ENCODE measurements at places on chromosomes 1 and 21. TPM values are rescaled to one million over a fixed set of nuclear protein-coding genes. Genes with fewer than 3 reads are reported as not detected.

GRCh38 chr1:46277658-46278373 lies 25.6 kb downstream of the LRRC41 start:
- H3K4me1 ChIP-seq, result no peaks in the 10 kb centered on the region
- peaks cover 9% of the 10 kb centered on the region for H3K36me3 ChIP-seq
- no peaks in the 10 kb centered on the region for H3K27me3 ChIP-seq
- no peak overlapping the region for H3K27ac ChIP-seq

DNA sequence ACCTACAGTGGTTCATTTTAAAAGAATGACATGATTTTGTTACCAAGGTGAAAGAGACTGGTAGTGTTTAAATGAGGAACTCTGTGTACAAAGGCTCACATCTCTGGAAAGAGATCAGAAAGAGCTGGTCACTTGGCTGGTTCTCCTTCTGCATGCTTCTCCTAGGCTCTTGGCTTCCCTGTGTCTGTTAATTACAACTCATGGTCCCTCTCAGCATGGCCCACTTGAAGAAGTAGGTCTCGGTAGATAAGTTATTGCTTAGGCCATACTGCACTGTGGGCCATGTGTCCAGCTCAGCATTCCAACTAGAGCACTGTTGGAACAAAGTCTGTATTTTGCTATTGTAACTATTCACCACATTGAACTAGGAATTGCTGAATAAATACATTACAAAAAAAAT lies 91.1 kb downstream of the KIAA0319L start:
- H3K4me3 ChIP-seq, result no peak overlapping the region
- no peaks in the 10 kb centered on the region for H3K4me1 ChIP-seq
- no peak for DNase-seq
- H3K27ac ChIP-seq, result no peak overlapping the region
- H3K27me3 ChIP-seq, result no peaks in the 10 kb centered on the region

DNA sequence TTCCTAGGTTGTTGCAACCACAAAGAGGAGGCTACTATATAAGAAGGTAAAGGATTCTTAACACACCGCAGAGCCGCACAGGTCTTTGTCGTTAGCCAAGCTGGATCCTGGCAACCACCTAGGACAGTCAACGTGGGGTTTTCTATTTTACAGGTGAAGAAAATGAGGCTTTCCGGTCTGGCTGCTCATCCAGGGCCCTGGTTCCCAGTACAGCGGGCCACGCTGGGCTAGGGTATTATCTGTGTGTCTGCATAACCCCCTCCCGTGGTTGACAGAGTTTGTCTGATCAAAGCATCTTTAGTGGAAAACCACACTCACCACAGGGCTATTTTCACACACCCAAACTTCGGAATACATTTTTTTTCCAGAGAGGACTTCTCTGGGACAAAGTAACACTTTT lies 39.0 kb upstream of the PDE9A start:
- no peaks in the 10 kb centered on the region for H3K27me3 ChIP-seq
- no peaks in the 10 kb centered on the region for H3K36me3 ChIP-seq
- peaks cover 32% of the 10 kb centered on the region for H3K4me1 ChIP-seq
- peak overlapping the region; percentile 83 for H3K27ac ChIP-seq
- peak overlapping the region; percentile 50 for H3K4me3 ChIP-seq
- no peak for DNase-seq

The APOBEC4 gene
- total RNA-seq, result not detected

The VCAM1 gene
- total RNA-seq, result 3.8 TPM

DNA sequence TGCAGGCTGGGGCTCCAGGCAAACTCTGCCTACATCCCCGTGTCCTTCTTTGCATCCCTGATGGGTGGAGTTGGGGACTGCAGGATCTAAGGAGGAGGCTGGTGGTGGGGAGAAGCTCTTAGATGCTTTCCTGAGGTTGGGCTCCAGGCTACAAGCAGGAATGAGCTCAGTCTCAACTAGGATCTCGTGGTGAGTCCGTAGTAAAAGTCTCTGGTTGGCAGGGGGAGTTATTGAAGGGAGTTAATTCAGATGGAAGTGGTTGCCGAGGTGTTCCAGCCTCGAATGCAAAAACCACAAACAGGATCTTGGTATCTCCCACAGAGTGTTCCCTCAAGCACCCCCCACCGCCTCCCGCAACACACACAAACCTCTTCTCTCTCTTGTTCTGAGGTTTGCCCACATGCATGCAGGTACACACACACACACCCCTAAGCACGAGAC lies 35.0 kb downstream of the TMCC2 start:
- H3K36me3 ChIP-seq, result no peaks in the 10 kb centered on the region
- no peak overlapping the region for H3K4me3 ChIP-seq
- H3K27me3 ChIP-seq, result no peaks in the 10 kb centered on the region
- DNase-seq, result no peak
- no peak overlapping the region for H3K27ac ChIP-seq

GRCh38 chr1:155091071-155092051 lies 12.7 kb downstream of the EFNA3 start:
- H3K4me1 ChIP-seq, result peaks cover 13% of the 10 kb centered on the region
- no peak overlapping the region for H3K4me3 ChIP-seq
- peaks cover 7% of the 10 kb centered on the region for H3K27me3 ChIP-seq
- H3K27ac ChIP-seq, result no peak overlapping the region
- no peaks in the 10 kb centered on the region for H3K36me3 ChIP-seq

The FAM110D gene
- total RNA-seq, result 0.31 TPM

GRCh38 chr1:231927431-231927830 lies 300.8 kb downstream of the DISC1 start:
- H3K36me3 ChIP-seq, result no peaks in the 10 kb centered on the region
- no peaks in the 10 kb centered on the region for H3K27me3 ChIP-seq
- DNase-seq, result no peak
- H3K4me3 ChIP-seq, result no peak overlapping the region
- H3K4me1 ChIP-seq, result peaks cover 20% of the 10 kb centered on the region
- H3K27ac ChIP-seq, result no peak overlapping the region

DNA sequence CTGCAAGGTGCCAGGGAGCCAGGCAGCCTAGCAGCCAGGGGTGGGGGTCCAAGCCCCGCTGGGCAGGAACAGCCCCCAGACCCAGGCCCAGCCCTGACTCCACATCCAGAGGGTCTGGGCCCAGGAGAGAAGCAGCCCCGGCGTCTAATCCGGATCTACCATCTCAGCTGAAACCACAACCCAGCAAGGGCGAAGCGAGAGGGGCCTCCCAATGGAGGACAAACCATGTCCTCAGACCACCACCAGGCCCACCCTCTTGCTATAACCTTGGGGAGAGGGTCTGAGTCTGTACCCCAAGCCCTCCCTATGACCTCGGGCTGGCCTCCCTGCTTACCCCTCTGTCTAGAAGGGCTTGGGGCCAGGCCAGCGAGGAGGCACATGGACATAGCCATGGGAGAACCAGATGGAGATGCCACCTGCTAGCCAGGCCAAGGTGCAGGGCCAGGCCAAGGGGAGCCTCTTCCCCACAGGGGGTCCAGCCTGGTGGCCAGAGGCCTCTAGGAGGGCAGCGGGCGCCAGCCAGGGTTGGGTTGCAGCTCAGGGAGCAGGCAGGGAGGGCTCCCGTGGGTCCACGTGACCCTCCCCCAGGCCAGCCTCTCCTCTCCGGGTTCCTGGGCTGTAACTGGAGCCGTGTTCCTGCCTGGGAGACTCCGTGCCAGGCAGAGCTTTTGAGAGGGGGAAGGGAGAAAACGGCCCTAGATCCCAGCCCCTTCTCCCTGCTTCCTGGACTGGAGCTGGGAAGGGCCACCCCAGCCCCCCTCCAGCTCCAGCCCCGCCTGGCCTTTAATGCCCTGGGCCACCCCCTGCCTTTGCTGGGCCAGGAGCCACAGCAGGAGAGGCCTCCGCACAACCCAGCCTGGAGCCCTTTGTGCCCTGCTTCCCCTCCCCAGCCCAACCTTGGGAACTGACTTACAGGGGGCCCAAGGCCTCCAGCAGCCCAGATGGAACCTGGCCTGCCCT lies 2.5 kb downstream of the WNT9A start:
- H3K27me3 ChIP-seq, result no peaks in the 10 kb centered on the region
- no peak for DNase-seq
- peak overlapping the region; percentile 85 for H3K27ac ChIP-seq
- H3K4me3 ChIP-seq, result peak overlapping the region; percentile 69
- no peaks in the 10 kb centered on the region for H3K36me3 ChIP-seq
- peaks cover 86% of the 10 kb centered on the region for H3K4me1 ChIP-seq

DNA sequence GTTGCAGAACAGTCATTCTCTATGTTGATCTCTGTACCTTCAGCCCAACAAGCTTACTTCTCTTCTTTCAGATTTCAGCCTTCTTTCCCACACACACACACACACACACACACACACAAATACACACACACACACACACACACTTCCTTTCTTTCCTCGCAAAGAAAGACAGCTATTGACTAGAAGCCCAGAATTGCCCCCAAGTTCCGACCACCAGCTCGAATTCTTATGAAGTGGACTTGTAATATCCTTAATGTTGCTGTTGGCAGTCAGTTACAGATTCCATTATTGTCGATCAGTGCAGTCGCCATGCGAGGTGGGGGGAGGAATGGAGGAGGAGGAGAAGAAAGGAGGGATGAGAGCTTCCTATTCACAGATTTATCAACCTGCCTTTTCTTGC lies 125.5 kb downstream of the CLEC20A start:
- no peak for DNase-seq
- no peak overlapping the region for H3K4me3 ChIP-seq
- H3K36me3 ChIP-seq, result no peaks in the 10 kb centered on the region
- H3K4me1 ChIP-seq, result peaks cover 13% of the 10 kb centered on the region

DNA sequence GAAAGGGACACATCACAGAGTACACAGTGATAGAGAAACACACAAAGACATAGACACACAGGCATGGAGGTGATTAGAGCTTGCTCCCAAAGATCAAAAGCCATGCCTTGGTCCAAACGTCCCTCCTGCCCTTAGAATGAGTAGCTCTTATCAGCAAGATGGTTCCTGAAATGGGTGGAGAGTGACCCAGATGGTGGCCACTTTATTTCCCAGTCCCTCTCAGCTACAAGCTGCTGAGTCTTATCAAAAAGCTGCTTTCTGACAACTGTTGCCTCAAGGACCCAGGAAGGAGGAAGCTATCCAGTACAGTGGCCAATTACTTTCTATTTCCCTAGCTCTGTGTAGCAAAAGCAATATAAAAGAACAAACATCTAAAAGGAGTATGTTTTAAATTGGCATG lies 7.7 kb upstream of the CLCA1 start:
- no peak overlapping the region for H3K27ac ChIP-seq
- DNase-seq, result no peak

DNA sequence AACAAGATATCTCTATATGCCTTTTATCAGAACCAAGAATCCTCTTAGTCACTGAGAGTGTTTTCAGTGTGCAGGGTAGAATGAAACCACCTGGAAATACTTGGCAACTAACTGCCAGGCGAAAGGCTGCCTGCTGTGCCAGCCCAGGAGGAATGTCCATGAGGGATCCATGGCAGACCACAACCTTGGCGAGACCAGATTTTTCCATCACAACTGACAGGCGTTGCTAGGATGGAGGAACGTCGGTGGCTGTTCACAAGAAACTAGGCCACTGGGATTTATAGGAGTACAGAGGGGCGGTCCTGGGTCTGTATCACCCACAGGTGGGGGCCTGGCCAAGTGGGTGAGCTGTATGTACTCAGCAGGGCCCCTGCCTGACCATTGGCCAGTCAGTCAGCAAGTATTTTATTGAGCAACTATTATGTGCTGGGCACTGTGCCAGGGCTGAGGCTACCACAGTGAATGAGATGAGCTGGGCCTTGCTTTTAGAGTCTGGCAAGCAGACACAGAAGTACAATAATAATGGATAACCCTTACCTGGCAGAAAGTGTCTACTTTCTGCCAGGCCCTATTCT lies 199.4 kb downstream of the FOXD2 start:
- H3K36me3 ChIP-seq, result no peaks in the 10 kb centered on the region
- no peak overlapping the region for H3K4me3 ChIP-seq
- no peaks in the 10 kb centered on the region for H3K27me3 ChIP-seq
- no peak overlapping the region for H3K27ac ChIP-seq

DNA sequence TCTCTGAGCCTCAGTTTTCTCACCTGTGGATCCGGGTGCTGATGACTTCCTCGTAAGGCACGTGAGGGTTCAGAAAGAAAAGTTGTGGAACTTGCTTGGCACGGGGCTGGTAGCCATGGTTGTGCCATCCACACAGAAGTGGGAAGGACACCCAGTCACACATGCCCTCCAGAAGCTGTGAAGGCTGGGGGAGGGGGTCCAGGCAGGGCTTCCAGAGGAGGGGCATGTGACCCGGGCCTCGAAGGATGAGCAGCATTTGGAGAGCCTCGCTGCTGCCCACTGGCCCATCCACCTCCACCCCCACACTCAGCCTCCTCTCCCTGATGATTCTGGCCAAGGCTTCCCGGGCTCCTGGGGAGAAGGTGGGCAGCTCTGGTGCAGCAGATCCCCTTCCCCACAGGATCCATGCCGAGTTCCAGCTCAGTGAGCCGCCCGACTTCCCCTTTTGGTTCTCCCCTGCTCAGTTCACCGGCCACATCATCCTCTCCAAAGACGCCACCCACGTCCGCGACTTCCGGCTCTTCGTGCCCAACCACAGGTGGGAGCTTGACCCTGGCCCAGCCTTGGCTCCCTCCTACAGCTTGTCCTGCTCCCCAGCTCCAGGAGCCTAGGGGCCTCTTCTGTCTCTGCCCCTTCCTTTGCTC lies 9.4 kb downstream of the SELENON start:
- no peak for DNase-seq
- peaks cover 66% of the 10 kb centered on the region for H3K4me1 ChIP-seq
- H3K27ac ChIP-seq, result no peak overlapping the region
- no peaks in the 10 kb centered on the region for H3K27me3 ChIP-seq
- H3K4me3 ChIP-seq, result no peak overlapping the region

The ADGRB2 gene
- 0.18 TPM for total RNA-seq

The DDAH1 gene
- total RNA-seq, result 13.5 TPM

GRCh38 chr1:88327391-88328267 lies 356.4 kb upstream of the PKN2 start:
- no peaks in the 10 kb centered on the region for H3K27me3 ChIP-seq
- no peaks in the 10 kb centered on the region for H3K36me3 ChIP-seq
- H3K27ac ChIP-seq, result peak overlapping the region; percentile 24

DNA sequence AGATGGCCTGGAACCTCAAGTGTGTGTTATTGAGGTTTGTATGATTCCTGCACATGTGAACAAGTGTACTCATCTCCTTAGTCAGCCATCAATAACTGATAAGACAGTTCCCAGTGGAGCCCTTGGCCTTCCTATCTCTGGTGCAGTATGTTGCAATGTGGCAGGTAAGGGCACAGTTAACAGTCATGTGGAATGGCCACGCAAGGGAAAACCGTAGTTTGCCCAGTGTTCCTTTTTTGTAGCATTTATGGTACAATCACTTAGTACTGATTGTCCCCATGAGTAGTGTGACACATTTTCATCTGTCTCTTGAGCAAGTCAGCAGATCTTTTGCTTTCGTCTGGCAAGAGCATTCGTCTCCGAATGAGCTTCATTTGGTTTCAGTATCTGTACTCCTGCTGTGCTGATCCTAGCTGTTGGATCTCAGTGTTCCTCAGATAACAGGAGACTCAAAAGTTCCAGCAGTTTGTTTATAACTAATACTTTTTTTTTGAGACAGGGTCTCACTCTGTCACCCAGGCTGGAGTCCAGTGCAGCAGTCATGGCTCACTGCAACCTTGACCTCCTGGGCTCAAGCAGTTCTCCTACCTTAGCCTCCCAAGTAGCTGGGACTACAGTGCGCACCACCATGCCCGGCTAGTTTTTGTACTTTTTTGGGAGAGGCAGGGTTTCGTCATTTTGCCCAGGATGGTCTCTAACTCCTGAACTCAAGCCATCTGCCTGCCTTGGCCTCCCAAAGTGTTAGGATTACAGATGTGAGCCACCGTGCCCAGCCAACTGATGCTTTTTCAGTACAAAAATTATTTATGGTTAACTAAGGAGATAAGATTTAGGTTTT lies 8.2 kb downstream of the CTPS1 start:
- peaks cover 15% of the 10 kb centered on the region for H3K4me1 ChIP-seq
- H3K36me3 ChIP-seq, result peaks cover 29% of the 10 kb centered on the region
- no peak overlapping the region for H3K4me3 ChIP-seq
- no peaks in the 10 kb centered on the region for H3K27me3 ChIP-seq
- DNase-seq, result no peak
